ENCODE measurements at places on chromosomes 2 and 18.

DNA sequence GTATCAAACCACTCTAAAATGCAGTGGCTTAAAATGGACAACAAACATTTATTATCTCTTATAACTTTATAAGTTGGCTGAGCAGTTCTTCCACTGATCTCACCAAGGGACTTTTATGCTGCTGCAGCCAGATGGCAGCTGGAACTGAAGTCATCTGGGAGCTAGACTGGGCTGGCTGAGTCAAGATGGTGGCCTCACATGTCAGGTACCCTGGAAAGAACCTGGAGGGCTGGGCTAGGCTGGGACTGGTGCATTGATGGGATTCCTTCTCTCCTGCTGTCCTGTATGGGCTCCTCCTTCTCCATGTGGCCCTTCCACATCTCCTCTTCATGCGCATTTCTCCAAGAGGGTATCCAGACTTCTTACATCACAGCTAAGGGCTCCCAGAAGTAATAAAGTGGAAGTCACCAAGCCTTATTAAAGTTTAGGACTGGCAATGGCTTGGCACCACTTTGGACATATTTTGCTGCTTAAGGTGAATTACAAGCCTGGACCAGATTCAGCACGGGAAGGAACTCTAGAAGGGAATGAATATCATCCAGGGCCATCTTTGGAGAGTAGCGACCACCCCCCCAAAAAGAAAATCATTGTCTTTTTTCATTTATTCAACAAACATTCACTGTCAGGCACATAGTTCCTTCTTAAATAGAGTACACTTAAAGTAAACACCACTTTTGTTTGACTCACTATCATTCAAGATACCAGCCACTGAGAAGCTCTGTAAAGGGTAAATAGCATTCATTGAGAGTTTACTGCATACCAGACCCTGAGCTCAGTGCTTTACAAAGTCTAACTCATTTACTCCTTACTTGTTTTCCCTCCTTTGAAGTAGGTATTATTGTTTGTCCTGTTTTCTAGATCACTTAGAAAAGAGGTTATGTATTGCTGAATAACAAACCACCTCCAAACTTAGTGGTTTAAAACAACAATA is 138.0 kb downstream of the ZFP36L2 start:
- DNase-seq = no peak

DNA sequence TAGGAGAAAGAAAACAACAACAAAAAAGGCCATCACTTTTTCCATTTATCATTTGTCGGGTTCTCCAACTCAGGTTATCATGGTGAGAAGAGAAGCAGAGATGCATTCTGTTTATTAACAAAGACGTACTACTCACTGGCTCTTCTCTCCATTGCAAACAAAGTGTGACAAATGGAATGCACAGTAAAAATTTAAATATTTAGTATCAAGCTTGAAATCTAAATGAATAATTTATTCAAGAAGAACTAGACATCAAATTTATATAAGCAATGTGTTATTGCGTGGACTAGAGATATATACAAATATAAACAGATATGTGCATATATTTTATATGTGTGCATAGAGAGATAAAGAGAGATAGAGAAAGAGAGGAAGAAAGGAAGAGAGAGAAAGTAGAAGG is 236.5 kb downstream of the DSEL start:
- DNase-seq = no peak

GRCh38 chr18:47323158-47323557 is 71.7 kb upstream of the SKOR2 start:
- no peak for DNase-seq

GRCh38 chr2:31204783-31205182 is 12.5 kb downstream of the CAPN14 start:
- DNase-seq = no peak

GRCh38 chr2:159617646-159618045 is 1.3 kb upstream of the BAZ2B start:
- no peak for DNase-seq

DNA sequence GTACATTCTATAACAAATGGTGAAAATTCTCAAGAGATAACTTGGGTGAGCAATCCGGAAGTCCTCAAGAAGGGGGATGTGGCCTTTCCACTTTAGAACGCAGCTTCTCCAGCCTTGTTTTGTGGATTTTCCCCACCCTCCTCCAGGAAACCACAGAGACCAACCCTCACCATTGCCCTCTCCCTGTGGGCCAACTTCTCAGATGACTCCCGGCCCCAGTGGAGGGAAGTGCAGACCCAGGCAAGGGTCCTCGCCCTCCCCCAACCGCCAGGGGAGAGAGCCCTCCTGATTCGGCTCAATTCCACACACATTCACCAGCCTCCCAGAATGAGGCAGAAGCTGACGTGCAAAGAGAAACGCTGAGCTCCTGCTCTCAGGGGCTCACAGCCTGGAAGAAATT is 277.2 kb downstream of the EIPR1 start:
- DNase-seq = no peak

DNA sequence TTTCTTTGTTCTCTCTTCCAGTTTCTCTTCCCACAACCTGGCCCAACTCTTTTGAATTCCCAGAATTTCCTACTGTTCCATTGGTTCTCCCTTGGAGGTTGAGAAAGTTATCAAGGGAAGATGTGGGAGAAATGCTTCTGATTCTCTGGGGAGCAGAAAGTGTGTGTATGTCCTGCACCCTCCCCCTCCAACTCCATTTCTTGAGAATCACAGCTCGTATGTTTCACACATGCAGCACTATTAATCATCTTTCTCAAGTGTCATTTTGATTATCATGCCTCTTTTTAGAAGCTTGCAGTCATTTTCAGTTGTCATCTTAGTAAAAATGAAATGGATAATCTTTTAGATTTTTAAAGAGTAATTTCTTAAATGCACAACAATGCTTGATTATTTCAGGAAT is 296.8 kb upstream of the SLC39A10 start:
- DNase-seq = no peak

DNA sequence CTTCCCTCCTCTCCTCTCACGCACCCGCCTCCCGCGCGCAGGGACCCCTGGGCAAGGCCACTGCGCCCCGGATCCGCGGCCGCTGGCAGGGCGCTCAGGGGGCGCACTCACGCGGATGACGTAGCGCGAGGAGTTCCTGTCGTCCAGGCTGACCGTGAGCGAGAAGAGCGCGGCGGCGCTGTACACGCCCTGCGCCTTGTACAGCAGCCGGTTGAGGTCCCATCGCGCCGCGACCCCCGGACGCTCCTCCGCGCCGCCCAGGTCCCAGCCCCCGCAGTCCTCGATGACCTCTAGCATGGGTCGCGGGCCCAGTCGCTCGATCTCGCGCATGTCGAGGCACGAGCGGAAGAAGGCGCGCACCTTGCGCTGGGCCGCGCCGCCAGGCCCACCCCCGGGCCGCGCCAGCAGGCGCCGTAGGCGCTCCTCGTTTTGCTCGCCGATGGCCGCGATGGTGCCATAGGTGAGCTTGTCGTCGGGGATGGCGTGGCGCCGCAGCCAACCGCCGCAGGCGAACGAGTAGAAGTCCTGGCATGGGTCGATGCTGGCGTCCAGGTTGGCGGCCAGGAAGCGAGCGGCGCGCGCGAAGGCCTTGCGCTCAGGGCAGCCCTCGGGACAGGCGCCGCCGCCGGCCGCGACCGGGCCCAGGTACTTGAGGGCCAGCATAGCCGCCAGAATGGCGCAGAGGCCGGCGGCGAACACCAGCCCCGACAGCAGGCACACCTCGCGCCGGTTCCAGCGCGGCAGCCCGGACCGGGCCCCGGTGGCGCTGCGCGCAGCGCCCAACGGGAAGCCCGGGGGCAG is 1.7 kb downstream of the ECEL1 start:
- no peak for DNase-seq

DNA sequence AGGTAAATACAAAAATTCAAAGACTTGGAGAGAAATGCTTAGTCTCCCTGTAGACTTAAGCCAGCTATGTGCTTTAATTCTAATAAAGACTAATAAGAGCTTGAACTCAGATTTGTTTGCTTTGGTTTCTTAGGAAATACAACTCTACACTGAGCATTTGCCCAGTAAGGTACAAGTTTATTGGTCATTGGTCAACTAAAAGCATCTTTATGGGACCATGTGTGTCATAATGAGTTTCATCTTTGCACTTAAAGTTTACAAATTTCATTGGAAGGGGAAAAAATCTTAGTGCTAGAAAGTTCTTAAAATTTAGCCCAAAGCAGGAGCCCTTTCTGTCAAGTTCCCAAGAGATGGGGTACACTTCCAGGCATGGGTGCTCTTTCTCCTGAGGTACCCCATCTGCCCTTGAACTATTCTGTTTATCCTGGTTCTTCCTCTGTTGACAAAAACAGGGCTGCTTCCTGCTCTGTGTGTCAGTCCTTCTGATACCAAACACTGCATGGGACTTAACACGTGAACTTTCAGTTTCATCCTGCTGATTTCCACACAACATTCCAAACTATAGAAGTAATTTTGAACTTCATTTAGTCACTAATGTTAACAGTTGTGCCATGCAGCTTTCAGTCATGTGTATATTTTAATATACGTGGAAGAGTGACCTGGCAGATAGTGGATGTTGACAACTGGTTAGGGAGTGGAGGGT is 200.2 kb downstream of the TPGS2 start:
- DNase-seq = no peak

GRCh38 chr2:61707984-61708852 is 145.6 kb downstream of the FAM161A start:
- DNase-seq = no peak

- DNase-seq = no peak
Measured at GRCh38 chr2:181362561-181362960, 94.6 kb upstream of the ITGA4 start.

GRCh38 chr2:43708891-43709290 is 32.7 kb upstream of the C1GALT1C1L start:
- no peak for DNase-seq

- no peak for DNase-seq
Measured at GRCh38 chr2:225083276-225083675, 41.0 kb upstream of the DOCK10 start.

DNA sequence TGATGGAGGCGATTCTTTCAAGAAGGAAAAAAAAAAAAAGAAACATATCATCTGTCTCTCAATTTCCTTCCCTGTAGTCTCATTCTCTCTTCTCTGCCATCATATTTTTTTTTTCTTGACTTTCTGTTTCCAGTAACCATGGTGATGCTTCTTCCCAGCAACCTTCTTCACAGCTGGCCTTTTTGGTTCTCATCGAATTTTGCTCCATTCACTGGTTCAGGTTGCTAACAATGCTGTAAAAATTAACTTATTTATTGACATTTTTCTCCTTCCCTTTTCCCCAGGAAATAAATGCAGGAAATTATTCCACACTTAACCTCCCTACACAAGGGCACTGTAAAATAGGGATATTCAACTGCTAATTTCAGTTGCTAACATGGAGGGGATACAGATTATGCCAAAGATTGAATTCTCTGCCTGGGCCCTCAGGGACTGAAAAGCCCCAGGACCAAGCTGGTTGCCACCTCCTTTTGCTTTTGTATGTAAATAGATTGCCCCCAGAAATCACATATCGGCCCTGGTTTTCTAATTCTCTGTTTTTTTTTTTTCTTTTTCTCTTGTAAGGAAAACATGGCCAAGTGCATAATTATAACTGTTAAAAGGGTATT is 154.7 kb downstream of the MAP2 start:
- DNase-seq = no peak

- no peak for DNase-seq
Measured at GRCh38 chr2:237593596-237594320, 3.2 kb upstream of the RAB17 start.

DNA sequence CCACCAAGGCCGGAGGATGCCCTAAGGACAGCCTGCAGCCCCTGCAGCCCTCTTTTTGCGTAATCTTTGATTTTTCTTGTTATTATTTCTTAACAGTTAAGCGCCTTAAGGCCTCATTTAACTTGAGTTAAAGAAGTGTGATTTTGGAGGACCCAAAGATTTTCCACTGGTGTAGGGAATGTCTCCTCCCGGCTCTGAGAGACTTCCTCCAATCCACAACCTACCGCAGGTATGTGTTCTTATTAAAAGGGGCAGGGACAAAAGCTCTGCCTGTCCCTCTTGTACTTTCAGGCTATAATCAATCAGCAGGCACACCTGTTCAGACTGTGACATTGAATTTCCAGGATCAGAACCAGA is 285.1 kb downstream of the PRKCE start:
- DNase-seq = no peak

DNA sequence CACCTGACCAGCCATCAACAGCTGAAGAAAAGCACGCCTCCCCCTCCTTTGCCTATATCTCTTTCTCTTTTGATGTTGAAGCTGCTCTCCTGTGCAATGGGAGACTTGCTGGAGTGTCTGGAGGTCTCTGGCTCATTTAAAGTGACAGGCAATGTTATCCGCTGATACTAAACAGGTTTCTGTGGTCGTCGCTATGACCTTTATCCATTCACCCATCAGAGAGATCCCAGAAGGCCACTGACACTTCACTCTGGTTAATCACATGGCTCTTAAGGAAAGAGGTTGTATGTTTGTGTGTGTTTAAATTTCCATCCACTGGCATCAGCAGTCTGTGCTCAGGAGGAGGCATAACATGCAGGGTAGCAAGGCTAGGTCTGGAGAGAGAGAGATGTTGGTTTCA is 277.3 kb downstream of the MTX2 start:
- no peak for DNase-seq

- no peak for DNase-seq
Measured at GRCh38 chr18:39191931-39192330, 1626.3 kb upstream of the CELF4 start.

Measured in stimulated activated CD4-positive, alpha-beta T cell treated with anti-CD3 and anti-CD28 coated beads, Interleukin-1b, Interleukin-23, amount 100 ng/mL, for 1 hour (primary cell).